ENCODE measurements at places on chromosomes 3 and 15. TPM values are rescaled to one million over a fixed set of nuclear protein-coding genes. Genes with fewer than 3 reads are reported as not detected.

DNA sequence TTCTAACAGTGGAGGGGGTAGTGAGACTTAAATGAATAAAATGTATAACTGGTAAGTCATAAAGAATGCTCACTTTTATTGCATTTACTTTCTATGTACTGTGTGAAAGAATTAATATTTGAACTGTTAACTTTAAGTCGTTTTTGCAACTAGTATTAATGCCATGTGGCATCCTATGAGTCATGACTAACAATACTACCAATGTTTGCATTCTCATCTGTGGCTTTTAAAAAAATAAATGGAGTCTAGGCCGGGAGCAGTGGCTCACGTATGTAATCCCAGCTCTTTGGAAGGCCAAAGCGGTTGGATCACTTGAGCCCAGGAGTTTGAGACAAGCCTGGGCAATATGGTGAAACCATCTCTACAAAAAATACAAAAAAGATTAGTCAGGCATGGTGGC, 5.2 kb downstream of the C3orf49 start:
- no peak overlapping the region for H3K4me3 ChIP-seq
- no peaks in the 10 kb centered on the region for H3K36me3 ChIP-seq
- no peaks in the 10 kb centered on the region for H3K27me3 ChIP-seq
- peaks cover under 1% of the 10 kb centered on the region for H3K4me1 ChIP-seq

GRCh38 chr3:24287755-24288450, 206.7 kb downstream of the THRB start:
- no peaks in the 10 kb centered on the region for H3K27me3 ChIP-seq
- DNase-seq: no peak
- H3K27ac ChIP-seq: no peak overlapping the region
- no peaks in the 10 kb centered on the region for H3K4me1 ChIP-seq

The ANKUB1 gene
- total RNA-seq: 3.5 TPM

GRCh38 chr15:70605606-70606410, 157.6 kb downstream of the UACA start:
- no peaks in the 10 kb centered on the region for H3K27me3 ChIP-seq
- H3K4me1 ChIP-seq: peaks cover 31% of the 10 kb centered on the region
- H3K4me3 ChIP-seq: no peak overlapping the region
- peak; percentile 99 for DNase-seq
- no peaks in the 10 kb centered on the region for H3K36me3 ChIP-seq
- H3K27ac ChIP-seq: peak overlapping the region; percentile 38

DNA sequence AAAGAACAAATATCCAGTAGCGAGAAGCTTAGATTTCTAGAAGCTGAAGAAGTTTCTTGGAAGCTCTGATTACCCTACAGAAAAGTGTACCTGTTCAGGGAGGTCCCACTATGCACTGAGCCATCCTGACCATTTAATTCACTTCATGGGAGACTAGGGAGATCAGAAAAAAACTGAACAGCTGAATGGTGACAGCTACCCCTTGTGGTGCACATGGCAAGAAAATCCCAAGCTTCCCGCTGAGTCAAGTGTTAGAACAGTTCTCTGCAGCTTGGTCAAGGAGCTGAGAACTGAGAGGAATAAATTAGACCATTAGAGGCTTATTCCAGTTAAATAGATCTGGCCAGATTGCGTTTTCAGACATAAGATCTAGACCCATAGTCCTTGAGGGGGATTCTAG, 197.2 kb upstream of the VEPH1 start:
- no peaks in the 10 kb centered on the region for H3K36me3 ChIP-seq
- H3K4me3 ChIP-seq: no peak overlapping the region
- H3K27ac ChIP-seq: no peak overlapping the region
- no peaks in the 10 kb centered on the region for H3K4me1 ChIP-seq
- DNase-seq: no peak
- H3K27me3 ChIP-seq: no peaks in the 10 kb centered on the region

DNA sequence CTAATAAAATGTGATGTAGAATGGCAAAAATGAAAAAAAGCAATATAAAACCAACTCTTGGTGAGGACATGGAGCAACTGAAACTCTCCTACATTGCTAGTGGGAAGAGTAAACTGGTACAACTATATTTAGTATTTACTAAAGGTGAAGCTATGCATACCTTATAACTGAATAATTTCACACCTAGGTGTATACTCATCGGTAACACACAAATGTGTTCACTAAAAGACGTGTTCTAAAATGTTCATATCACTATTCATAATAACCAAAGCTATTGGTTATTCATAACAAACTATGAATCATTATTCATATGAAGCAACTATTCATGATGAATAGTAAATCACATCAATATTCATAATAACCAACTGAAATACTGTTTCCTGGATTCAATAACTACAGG, 1030.3 kb downstream of the ROBO2 start:
- H3K27ac ChIP-seq: no peak overlapping the region
- no peaks in the 10 kb centered on the region for H3K36me3 ChIP-seq
- no peak for DNase-seq
- no peak overlapping the region for H3K4me3 ChIP-seq
- no peaks in the 10 kb centered on the region for H3K27me3 ChIP-seq
- H3K4me1 ChIP-seq: no peaks in the 10 kb centered on the region

DNA sequence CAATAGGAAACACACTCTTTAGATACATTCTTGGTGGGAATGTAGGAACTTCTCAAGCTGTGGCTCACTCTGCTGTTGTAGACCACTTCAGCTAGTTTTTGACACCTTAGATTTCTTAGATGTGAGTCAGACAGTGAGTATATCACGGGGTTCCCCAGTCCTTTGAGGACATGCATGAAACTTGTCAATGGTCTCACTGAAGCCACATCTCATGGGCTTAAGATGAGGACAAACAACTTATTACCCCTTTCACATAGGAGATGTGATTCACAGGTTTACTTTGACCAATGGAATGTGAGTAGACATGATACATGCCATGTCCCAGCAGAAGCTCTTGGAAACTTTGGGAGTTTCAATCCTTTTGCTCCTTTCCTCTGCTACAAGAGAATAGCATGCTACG, 325.5 kb downstream of the CHST2 start:
- DNase-seq: no peak
- no peak overlapping the region for H3K27ac ChIP-seq
- no peaks in the 10 kb centered on the region for H3K36me3 ChIP-seq
- no peaks in the 10 kb centered on the region for H3K27me3 ChIP-seq
- no peak overlapping the region for H3K4me3 ChIP-seq

The SKOR1 gene
- 0.17 TPM for total RNA-seq

- peaks cover 15% of the 10 kb centered on the region for H3K4me1 ChIP-seq
- no peak overlapping the region for H3K27ac ChIP-seq
- no peaks in the 10 kb centered on the region for H3K27me3 ChIP-seq
- H3K4me3 ChIP-seq: no peak overlapping the region
- no peaks in the 10 kb centered on the region for H3K36me3 ChIP-seq
- peak; percentile 37 for DNase-seq
Measured at GRCh38 chr3:89364314-89364713, 256.9 kb downstream of the EPHA3 start.

The ACSBG1 gene
- total RNA-seq: 3.5 TPM

GRCh38 chr15:39801641-39802309, 19.1 kb upstream of the FSIP1 start:
- no peaks in the 10 kb centered on the region for H3K36me3 ChIP-seq
- no peak overlapping the region for H3K27ac ChIP-seq
- no peak overlapping the region for H3K4me3 ChIP-seq
